ENCODE measurements at places on chromosomes 12 and 14. TPM values are rescaled to one million over a fixed set of nuclear protein-coding genes. Genes with fewer than 3 reads are reported as not detected.

Gene CACNA1C
- 0.46 TPM for polyA plus RNA-seq

Gene MGST1
- polyA plus RNA-seq, result 192 TPM

Gene LUM
- polyA plus RNA-seq, result 44.4 TPM

Gene CLEC1B
- not detected for polyA plus RNA-seq

Gene MYO1H
- 0.07 TPM for polyA plus RNA-seq

Gene MMP17
- polyA plus RNA-seq, result 6.8 TPM

Gene KRT71
- polyA plus RNA-seq, result not detected

Gene SLC6A15
- polyA plus RNA-seq, result not detected

Gene NINJ2
- 12.3 TPM for polyA plus RNA-seq

Gene CCDC196
- polyA plus RNA-seq, result not detected

Gene ERH
- 157 TPM for polyA plus RNA-seq

Gene SSPN
- polyA plus RNA-seq, result 3.2 TPM

Gene ART4
- polyA plus RNA-seq, result not detected

Gene PRH2
- not detected for polyA plus RNA-seq

Gene CRY1
- polyA plus RNA-seq, result 9.7 TPM

Gene DEGS2
- 2.4 TPM for polyA plus RNA-seq

Gene CLBA1
- 2.8 TPM for polyA plus RNA-seq

Gene TBX5
- not detected for polyA plus RNA-seq

Gene ANKLE2
- 8.4 TPM for polyA plus RNA-seq

Gene KRT72
- not detected for polyA plus RNA-seq

Gene MYF6
- polyA plus RNA-seq, result not detected

Gene MON2
- polyA plus RNA-seq, result 13.8 TPM

Gene ADCY6
- 52.5 TPM for polyA plus RNA-seq

Gene SERPINA12
- not detected for polyA plus RNA-seq

Gene COX14
- polyA plus RNA-seq, result 266 TPM

Gene FAM181A
- polyA plus RNA-seq, result not detected

Gene CCDC177
- not detected for polyA plus RNA-seq

Gene EIF5
- polyA plus RNA-seq, result 138 TPM

Gene IFNG-AS1
- 0.29 TPM for polyA plus RNA-seq

Gene TAS2R7
- not detected for polyA plus RNA-seq

Gene NELL2
- 0.69 TPM for polyA plus RNA-seq

Gene AJUBA
- polyA plus RNA-seq, result 7.8 TPM

Gene SLC38A4
- 0.39 TPM for polyA plus RNA-seq

Gene ERBB3
- polyA plus RNA-seq, result 37.0 TPM

Gene WNT5B
- 3.5 TPM for polyA plus RNA-seq
